ENCODE measurements at places on chromosomes 16 and 17.

DNA sequence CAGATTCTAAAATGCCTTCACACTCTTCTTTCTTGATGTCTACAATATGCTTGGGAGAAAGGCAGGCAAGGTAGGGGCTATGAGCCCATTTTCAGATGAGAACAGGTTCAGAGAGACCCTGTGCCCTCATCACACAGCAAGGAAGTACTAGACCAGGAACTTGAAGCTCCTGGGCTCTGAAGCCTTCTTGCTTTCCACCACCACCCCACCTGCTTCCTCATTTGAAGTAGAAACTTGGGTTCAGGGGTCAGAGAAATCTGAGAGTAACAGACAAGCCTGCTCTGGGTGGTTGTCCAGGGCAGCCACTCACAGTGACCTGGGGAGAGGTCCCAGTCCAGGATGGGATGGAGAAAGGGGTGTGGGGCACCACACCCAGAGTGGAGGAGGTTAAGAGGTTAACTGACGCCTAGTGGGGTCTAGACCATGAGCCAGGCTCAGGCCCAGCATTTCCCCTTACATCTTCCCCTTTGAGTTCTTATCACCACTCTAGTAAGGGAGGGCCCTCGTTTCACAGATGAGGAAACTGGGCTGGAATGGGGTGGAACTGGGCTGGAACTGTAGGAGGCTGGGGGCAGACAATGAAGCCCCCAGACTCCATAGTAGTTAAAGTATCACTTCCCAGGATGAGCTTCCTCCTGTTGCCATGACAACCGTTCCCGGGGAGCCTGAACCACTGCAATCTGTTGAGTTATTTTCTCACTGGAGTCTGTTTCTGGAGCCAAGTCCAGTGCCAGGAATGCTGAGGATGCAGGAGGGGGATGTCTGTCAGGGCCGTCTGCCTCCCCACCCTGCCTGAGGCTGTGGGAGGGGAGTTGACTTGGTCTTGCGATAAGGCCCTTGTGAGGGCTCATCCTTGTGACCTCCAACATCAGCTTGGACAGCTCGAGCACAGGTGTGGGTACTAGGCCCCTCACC, 16.2 kb upstream of the PHF12 start:
- DNase-seq = no peak

DNA sequence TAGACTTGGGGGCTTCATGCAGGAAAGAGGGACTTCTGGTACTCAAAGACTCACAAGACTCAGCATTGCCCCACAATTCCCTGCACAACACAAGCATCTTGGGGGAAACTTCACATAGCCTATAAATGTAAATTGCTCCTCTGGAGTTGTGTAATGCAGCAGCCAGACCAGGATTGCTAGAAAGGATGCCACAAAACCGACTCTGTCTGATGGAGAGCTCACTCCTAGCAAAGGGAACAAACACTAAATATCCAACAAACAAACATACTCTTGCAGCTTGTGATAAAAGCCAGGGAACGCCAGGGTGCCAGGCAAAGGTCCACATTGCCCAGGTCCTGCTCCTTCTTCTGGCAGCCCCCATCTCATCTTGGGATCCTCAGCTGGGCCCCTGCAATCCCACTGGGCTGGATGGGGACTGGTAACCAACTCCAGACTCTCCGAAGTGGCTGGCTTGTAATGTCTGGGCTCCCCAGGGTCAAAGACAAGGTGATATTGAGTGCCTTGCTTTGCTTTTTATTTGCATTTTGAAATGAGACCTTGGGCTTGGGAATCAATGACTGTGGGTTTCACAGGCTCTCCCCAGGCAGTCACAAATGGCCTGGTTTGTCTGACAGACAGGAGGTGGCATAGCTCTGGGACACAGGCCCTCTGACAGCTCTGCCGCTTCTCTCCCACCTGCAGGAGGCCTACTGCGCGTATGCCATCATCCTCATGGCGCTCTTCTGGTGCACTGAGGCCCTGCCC, 15.3 kb downstream of the SLC13A2 start:
- no peak for DNase-seq

DNA sequence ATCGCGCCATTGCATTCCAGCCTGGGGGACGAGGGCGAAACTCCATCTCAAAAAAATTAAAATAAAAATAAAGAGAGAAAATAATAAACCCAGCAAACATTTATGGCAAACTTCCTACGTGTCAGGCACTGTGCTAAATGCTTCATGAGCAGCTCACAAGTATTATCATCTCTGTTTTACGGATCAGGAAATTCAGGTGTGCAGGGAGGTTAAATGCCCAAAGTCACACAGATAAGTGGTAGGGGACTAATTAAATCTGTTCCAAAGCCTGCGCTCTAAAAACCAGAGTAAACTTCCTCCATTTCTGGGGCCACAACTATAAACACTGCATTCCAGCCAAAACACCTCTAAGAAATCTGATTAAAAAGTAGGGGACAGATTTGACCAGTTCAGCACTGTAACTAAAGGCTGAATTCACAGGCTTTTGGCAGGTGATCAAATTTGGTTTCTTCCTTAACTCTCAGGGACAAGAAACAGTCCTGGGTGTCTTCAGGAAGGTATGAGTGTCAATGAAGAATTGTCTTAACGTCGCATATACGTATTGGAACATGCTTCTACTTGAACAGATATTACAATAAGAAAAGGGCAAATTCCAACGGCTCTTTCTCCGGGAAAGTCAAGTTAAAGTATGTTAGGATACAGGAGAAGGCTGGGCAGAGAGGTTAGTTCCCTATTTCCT, 996 bp downstream of the STRADA start:
- DNase-seq = no peak

DNA sequence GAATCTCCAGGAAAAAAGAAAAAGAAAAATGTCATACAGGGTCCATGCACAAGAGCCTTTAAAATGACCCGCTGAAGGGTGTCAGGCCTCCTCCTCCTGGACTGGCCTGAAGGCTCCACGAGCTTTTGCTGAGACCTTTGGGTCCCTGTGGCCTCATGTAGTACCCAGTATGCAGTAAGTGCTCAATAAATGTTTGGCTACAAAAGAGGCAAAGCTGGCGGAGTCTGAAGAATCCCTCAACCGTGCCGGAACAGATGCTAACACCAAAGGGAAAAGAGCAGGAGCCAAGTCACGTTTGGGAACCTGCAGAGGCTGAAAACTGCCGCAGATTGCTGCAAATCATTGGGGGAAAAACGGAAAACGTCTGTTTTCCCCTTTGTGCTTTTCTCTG, 845 bp downstream of the STH start:
- DNase-seq = no peak

DNA sequence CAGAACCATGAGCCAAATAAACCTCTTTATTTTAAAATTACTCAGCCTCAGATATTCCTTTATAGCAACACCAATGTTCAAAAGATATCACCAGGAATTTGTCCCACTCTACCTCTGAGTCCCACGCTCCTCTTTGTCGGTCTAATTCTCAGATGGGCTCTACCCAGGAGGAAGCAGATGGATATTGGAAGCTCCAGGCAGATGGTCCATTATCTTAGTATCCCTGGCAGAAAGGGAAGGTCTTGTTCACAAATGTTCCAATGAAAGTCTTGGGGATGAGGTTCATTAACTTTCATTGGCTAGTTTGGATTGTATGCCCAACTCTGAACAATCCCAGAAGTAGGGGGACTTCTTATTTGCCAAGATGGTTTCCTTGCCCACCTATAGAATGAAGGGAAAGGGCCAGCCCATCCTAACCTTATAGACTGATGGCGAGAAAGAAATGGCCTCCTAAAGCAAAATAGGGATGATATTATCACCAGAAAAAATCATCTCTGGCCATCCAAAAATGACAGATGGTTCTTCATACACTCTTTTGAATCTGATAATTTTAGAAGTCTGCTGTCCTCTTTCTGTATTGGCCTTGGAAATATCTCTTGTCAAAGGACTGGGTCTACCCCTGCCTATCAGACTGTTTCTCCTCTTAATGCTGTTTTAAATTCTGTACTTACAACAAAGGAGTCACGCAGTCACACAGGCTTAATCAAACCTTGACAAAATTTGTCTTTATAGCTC, 21.3 kb upstream of the ELAC2 start:
- no peak for DNase-seq

GRCh38 chr16:55179411-55179810, 144.6 kb upstream of the IRX6 start:
- no peak for DNase-seq

GRCh38 chr17:56392321-56392720, 201.2 kb upstream of the NOG start:
- no peak for DNase-seq

GRCh38 chr17:27952366-27952765, 59.2 kb upstream of the LYRM9 start:
- no peak for DNase-seq

- DNase-seq = no peak
These were observed 2.6 kb upstream of the TMEM219 start for GRCh38 chr16:29959293-29959692.

- DNase-seq = no peak
These were observed 134.2 kb upstream of the CPHXL start for GRCh38 chr16:75860326-75861053.

DNA sequence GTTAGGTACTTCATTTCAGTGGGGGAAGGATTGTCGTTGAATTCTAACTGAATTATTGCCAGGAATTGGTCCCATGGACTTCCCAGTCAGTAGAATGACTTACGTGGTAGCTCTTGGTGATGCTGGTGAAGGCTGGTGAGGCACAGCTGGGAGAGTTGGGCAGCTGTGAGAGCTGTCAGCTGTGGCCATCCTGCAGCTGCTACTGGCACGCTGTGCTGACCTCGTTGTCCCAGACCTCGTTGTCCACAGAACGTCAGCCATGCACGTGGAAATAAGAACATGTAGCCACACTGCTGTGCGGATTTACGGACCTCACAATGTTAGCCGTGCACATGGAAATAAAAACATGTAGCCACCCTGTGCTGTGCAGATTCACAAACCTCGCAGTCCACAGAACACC, 102.3 kb downstream of the NPIPB11 start:
- no peak for DNase-seq

DNA sequence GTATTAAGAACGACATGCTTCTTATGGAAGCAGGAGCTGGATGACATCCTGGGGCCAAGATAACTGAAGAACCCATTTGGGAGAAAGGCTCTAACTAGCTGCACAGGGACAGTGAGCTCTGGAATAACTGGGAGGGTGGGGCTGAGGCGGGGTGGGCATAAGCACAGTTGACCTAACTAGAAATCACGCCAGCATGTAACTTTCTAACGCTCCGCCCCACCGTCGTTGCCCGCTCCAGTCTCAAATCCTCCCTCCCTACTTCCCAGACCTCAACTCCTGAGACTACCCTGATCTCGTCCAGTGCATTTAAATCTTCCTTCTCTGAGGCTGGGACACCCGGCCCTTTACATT, 436 bp downstream of the PHB1 start:
- DNase-seq = no peak

DNA sequence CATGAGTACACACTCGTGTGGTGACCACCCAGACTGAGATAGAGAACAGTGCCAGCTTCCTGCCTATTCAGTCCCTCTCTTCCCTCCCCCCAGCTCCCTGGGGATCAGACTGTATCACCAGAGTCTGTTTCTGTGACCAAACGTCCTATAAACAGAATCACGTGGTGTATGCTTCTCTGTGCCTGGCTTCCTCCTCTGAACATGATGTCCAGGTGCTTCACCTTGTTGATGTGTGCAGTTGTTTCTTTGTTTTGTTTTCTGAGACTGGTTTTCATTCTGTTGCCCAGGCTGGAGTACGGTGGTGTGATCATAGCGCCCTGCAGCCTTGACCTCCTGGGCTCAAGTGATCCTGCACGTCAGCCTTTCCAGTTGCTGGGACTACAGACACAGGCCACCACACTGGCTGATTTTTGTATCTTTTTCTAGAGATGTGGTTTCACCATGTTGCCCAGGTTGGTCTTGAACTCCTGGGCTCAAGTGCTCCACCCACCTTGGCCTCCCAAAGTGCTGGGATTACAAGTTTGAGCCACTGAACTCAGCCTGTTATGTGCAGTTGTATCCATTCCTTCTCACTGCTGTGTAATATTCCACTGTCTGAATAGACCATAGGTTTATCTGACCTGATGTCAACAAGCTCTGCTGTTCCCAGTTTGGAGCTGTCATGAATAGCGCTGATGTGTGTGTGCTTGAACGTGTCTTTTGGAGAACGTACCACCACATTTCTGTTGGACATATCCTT, 28.9 kb upstream of the PRM1 start:
- no peak for DNase-seq

GRCh38 chr17:6756425-6757031, 682 bp downstream of the XAF1 start:
- no peak for DNase-seq

GRCh38 chr17:68288804-68289203, 2.1 kb downstream of the SLC16A6 start:
- no peak for DNase-seq

DNA sequence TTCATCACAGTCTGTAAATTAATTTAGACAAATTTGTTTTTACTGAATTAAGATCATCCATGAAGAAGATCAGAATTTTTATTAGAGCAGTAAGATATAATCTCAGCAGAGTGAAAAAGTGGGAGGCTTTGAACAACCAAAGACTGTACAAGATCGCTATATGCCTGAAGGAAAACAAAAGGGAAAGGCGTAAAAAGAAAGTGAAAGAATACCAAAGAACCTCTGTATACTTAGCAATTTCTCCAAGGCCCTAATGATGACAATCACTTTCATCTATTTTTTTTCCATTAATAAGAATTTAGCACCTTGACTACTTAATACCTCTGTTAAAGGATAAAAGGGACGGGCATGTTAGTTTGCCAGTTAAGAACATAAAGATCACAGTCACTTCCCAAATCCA, 38.6 kb upstream of the ABCA10 start:
- DNase-seq = no peak

DNA sequence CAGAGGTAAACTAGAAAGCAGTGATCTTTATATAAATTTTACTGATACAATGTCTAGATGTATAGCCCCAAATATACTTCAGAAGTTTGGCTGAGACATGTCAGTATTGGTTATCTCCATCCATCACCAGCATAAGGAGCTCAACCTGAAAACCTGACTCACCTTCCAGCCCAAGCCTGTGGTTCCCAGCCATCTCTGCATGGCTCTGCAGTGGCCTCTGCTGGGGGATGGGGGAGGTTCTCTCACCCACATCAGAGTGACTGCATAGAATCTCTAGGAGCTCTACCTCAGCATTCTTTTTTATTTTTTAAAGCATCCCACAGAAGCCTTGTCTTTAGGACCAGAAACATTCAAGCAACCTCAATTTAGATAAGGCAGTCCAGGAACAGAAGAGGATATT, 27.3 kb downstream of the USP7 start:
- no peak for DNase-seq

- DNase-seq = no peak
These were observed 22.7 kb downstream of the ZNF768 start for GRCh38 chr16:30503403-30504296.

GRCh38 chr17:49597928-49598655, 22.4 kb downstream of the NXPH3 start:
- no peak for DNase-seq

All from GM04504 (cell line).